ENCODE measurements at places on chromosomes 4 and X.
A peak's percentile ranks its signal among the peaks of the same experiment; 100 is the strongest.

DNA sequence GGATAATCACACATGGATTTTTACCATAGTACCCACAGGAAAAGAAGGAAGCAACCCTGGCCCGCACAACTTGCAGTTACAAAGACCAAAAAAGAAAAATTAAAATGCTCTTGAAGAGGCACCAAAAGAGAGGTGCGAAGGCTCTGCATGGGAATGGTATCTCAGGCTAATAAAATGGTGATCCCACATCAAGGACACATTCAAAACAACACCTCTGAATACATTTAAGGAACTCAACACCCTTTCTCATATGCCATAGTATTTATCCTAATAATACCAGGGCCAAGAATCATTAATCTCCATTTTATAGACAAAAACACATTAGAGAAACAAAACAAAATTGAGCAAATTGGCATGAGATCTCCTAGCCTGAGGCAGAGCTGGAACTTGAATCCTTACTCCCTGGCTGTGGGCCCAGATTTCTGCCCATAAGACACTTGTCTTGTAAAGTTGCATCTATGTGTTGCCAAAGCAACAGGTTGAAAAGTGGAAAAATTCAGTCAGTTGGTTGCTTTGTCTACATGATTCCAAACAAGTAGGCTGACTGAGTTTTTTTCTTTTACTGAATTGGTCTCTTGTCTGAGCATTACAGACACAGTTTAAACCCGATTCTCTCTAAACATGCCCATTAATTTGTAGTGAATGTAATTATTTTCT is 33.5 kb downstream of the GUCY2F start:
- DNase-seq: peak; percentile 7

DNA sequence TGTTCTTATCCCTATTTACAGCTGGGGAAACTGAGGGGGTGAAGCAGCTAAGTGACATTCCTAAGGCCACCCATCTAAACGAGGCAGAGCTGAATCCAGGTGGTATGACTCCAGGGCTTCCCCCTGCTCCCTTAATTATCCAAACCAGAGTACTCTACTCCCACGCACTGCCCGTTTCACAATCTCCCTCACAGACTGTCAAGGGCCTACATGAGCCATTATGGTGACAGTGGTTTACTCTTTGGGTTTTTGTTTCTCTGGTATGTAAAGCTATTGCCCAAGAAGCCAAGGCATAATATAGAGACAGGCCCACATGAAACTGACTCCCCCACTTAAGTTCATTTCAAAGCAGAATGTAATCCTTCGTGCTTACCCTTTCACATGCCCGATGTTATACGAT is 95.1 kb downstream of the NHS start:
- no peak for DNase-seq

DNA sequence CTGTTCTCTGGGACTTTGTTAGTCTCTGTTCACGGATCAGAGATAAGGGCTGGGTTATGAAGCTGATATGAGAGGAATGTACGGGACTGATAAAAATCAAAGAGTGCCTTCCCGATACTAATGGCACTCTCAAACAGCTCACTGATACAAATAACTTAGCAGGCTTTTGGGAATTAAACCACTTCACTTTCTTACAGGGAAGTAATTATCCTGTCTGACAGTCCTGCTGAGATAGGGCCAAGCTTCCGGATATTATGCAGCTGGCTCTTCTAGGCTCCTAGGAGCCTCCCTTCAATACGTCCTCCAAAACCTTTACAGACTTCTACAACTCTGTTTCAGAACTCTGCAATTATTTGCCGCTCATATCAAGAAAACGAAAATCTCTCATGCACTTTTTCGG is 418.0 kb downstream of the NLGN4X start:
- no peak for DNase-seq

DNA sequence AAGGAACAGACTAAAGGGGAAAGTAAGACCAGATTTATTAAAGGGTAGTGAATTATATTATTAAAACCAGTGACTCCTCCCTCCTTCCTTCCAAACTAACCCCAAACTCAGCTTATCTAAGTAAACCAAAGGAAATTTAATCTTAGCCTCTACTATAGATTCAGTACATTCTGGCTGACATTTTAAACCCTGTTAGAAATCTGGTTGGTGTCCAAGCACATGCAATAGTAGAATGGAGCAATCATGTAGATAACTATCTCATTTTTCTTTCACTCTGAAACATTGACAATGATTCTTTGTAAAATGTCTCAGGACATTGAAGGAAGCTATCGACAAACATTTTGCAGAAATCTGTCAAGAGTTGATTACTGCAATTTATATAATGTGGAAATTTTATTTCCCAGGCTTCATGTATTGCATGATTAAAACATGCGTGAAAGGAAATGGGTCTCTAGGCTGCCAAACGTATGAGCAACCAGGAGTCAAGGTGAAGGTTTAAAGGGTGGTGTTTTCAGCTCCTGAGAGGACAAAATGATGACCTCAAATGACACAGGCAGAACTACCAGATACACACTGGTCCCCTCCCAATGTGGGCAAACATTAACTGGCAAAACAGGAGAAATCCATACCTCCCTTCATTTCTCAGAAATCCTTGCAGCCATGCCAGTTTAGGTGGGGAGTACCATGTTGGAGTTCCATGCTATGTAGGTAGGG is 58.2 kb upstream of the RBM47 start:
- peak; percentile 34 for DNase-seq

- DNase-seq: no peak
Observed at GRCh38 chrX:25012433-25012735, 3.4 kb downstream of the ARX start.

GRCh38 chr4:34139346-34139745 is 2105.0 kb downstream of the ARAP2 start:
- no peak for DNase-seq

DNA sequence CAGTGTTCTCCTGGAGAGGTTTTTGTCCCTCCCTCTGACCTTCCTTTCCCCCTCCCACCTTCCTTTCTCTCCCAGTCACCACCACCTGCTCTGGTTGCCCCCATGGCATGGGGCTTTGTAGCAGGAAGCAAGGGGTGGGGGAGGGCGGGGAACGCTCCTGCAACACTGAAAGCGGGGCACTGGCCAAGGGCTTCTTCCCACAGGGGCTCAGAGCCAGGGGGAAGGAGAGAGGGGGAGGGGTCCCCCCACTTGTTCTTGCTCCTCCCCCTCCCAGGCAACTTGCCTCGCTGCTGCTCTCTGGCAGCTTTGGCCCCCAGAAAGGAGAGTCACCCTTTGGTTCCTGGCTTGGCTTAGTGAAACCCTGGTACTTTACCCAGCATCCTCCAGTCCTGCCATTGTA is 48.4 kb downstream of the BCORL1 start:
- no peak for DNase-seq

- no peak for DNase-seq
Observed at GRCh38 chr4:89398644-89399043, 91.0 kb upstream of the GPRIN3 start.

DNA sequence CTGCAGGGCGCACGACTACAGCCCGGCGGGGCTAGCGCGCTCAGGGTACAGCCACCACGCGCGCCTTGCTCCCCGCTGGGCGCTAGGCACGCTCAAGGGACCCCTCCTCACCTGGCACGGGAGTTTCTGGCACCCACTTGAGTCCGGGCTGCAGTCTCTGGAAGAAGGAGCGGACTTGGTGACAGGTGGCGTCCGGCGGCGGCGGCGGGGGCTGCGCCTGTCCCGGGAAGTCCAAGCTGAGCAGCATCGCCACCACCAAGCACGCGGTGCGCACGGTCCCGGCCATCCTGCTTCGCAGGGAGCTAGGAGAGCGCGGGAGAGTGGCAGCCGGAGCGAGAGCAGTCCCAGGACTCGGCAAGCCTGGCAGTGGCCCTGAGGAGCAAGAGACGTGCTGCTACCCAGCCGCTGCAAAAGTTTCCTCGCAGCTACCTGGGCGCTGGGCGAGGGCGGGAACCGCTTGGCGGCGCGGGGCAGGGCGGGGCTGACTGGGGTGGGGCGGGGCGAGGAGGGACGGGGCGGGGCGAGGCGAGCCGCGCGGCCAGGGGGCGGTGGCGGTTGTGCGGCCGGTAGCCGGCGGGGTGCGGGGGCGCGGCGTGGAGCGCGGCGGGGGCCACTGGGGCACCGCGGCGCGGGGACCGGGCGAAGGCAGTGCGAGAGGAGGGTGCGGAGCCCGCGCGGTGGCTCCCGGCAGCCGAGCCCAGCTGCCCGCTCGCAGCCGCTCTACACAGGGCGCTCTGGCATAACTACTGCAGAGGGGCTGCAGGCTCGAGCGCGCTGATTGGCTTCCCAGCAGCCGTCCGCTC is at the start of gene GPC3:
TSS of gene GPC3 (minus strand) at position 431 of the 803 bp plus-strand sequence.
- no peak for DNase-seq

DNA sequence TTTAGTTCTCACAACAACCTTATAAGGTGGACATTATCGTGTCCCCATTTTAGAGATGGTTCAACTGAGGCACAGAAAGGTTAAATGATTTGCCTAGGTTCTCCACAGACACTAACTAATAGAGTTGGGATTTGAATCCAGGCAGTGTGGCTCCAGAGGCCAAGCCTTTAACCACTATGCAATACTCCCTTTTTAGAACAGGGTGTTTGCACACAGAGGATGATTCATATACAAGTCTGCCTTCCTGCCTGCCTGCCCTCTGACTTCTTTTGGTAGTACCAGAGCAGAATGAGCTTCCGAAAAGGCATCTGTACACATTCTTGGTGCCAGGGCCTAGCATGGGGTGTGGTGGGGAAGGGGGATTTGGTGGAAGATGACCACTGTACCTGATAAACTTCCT is 150.8 kb upstream of the ARHGEF9 start:
- no peak for DNase-seq

GRCh38 chrX:73987166-73987565 is 316.8 kb upstream of the ZCCHC13 start:
- DNase-seq: no peak

DNA sequence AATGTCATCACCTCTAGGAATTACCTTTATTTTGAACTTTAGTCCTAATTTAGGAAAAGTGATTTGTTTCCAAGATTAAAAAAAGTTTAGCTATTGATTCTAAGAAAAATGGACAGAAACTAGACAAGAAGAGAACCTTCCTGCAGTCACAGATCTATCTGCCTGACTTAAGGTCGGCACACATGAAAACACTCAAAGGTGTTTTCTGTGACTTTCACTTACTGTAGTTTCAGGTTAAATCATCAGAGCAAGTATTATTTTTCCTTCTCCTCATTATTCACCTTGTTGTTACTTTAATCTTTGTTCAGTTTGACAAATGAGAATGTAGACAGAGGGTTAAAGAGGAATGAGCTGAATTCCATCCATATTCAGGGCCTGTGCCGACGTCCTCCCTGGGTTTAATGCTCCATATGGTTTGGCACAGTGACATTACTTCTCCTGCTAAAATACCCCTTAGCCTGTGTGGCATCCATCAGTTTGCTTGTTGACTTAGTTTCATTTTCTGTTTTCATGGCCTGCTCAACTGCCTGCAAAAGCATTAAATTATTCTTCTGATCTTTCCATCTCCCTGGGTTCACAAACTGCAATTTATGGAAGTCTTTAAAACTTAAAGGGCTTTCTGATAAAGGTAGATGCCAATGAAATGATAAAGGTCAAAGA is 352.7 kb downstream of the NKX6-1 start:
- no peak for DNase-seq

DNA sequence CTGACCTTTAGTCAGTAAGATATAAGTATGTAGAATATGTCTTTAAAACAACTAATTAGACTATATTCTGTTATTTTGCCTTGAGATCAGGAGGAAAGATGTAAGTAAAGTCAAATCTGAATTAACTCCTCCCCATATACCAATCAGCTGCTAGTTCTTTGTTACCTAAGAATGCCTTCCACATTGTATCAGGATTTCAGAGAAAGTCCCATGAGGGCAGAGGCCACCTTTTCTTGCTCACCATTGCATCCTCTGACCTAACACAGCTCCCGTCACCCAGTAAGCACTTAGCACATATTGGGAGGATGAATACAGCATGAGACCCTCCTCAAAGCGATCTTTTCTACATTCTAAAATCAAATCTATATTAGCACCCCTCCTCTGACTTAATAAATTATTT is 87.0 kb downstream of the COL25A1 start:
- no peak for DNase-seq
